ENCODE measurements at places on chromosomes 2 and 18.

GRCh38 chr2:71702971-71703898 is 249.9 kb downstream of the DYSF start:
- no peak for DNase-seq

DNA sequence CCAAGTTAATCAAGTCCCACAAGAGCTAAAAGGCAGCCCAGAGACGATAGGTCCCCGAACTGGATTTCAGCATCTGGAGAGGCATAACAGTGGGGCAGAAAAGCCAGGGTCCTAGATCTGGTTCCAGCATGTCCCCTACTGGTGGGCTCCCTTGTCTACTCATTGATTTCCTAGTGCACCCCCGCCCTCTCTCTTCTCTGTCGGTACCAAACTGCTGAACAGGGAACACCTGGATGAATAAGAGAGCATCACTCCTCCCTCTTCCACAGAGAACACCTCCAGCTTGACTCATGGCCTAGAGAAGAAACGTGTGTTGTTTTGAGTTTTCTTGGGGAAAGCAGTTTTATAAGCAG is 101.3 kb downstream of the FOXI3 start:
- no peak for DNase-seq

DNA sequence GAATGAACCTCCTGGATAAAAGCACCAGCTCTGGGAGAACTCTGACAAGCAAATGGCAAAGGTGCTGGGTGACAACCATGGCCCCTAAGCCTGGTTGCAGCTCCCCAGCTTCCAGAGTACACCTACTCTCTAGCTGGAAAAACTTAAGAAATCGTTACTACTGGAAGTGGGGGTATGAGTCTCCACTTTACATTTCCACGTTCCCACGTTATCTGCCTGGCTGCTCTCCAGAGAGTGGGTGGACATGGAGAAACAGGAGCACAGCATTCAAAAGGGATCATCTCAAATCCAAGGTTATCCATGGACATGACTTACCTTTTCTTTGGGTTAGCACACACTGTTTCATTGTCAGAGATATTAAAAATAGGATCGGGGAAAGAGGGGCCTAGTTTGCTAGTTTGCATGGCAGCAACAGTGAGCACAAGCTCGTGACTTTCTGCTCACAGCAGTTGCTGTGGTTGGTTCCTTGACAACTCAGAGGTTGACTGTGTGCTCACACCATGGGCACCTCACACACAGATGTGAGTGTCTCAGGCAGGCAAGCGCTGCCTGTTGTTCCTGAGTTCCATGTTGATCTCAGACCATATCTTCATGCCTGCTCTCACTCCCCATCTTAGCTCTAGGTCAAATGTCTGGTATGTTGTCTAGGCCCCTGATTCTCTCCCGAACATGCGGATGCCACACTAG is 32.5 kb downstream of the PTPN18 start:
- DNase-seq: no peak

GRCh38 chr2:113407446-113408099 is 29.9 kb upstream of the ZNG1B start:
- DNase-seq: no peak

- no peak for DNase-seq
These were observed 14.7 kb downstream of the RRM2 start for GRCh38 chr2:10137053-10137843.

DNA sequence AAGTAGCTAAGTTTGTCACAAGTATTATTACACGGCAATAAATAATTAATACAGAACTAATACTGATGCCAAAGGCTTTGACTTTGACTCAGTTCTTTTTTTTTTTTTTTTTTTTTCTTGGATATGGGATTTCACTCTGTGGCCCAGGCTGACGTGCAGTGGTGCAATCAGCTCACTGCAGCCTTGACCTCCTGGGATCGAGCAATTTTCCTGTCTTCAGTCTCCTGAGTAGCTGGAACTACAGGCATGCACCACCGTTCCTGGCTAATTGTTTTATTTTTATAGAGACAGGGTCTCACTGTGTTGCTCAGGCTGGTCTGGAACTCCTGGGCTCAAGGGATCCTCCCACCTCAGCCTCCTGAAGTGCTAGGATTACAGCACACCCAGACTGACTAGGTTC is 284.5 kb downstream of the SS18 start:
- no peak for DNase-seq

GRCh38 chr18:13175266-13175665 is 43.3 kb upstream of the LDLRAD4 start:
- DNase-seq: no peak

GRCh38 chr2:196995757-196996314 is 69.3 kb upstream of the PGAP1 start:
- no peak for DNase-seq

DNA sequence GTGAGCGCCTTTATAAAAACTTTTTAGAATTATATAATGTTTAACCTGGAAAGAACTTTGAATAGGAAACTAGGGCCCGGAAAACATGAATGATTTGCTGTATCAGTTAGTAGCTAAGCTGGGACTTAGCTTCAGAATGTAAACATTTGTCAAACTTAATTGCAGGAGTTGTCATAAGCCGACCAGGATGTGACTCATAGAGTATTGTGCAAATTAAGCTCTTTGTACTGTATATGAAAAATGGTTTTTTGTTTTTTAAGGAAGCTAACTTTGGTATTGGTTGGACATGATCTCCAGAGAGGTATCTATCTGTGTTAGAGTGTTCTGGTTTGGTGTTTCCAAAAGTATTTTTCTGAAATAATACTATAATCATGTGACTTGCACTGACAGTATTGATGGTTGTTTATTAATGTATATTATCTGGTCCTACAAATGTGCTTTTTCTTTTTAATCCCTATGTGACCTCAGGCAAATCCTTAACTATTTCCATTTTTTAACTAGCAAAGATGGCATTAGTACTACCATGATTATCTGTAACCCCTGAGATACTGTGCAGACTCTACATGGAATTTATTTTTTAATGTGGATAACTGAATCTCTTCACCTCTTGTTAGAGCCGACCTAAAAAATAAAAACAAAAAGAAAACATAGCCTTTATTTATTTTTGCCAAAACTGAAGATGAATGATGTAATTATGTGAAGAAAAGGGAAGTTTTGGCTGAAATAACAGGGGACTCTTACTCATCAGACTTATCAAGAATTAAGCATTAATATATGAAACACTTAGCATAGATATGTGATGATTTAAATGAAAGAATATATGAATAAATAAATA is 11.7 kb downstream of the YIPF4 start:
- DNase-seq: no peak

- DNase-seq: no peak
These were observed 44.8 kb upstream of the CTDP1 start for GRCh38 chr18:79634593-79635426.

DNA sequence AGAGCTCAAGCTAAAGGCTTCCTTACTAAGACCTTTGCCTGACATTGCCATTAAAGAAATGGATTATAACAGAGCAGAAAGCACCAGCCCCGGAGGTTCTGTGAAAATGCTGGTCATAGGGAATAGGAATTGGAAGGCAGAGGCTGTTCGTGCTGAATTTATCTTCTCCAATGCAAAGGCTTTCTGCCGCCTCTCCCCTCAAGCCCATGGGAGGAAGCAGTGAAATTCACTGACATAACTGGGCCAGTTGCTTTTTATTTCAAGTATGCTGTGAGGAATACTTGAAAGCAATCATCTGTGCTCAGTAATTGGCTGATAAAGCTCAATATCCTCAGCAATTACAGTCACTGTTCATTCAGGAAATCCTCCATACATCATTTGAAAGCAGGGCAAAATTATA is 85.4 kb upstream of the LINC00305 start:
- DNase-seq: no peak

Measured in RCC 7860 (cell line).